Kasumi-1 (cell line): ENCODE measurements at places on chromosomes 7 and 10.

DNA sequence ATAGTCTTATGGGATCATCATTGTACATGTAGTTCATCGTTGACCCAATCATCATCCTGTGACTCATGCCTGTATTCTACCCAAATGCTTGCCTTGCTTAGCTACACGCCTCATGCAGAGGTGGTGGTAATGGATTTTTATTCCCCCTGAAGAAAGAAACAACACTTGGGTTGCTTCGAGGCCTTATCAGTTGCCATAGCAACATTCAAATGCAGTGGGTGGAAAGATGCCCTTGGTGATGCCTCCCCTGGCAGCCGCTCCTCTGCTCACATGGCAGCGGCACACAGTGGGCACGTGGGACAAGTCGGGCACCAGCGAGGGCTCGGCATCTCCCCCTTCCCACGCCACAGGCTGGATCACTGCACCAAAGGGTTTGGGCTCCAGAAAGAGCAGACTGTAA, 54.0 kb upstream of the NMT2 start:
- DNase-seq, result no peak

- DNase-seq, result no peak
Observed at GRCh38 chr10:33295851-33296250, 38.6 kb downstream of the NRP1 start.

GRCh38 chr10:82150123-82150900, 275.3 kb downstream of the NRG3 start:
- DNase-seq, result peak; percentile 12

GRCh38 chr10:32132357-32132946, 76.2 kb upstream of the KIF5B start:
- DNase-seq, result no peak

- DNase-seq, result peak; percentile 88
Observed at GRCh38 chr10:79445977-79446757, 743 bp upstream of the ZCCHC24 start.

DNA sequence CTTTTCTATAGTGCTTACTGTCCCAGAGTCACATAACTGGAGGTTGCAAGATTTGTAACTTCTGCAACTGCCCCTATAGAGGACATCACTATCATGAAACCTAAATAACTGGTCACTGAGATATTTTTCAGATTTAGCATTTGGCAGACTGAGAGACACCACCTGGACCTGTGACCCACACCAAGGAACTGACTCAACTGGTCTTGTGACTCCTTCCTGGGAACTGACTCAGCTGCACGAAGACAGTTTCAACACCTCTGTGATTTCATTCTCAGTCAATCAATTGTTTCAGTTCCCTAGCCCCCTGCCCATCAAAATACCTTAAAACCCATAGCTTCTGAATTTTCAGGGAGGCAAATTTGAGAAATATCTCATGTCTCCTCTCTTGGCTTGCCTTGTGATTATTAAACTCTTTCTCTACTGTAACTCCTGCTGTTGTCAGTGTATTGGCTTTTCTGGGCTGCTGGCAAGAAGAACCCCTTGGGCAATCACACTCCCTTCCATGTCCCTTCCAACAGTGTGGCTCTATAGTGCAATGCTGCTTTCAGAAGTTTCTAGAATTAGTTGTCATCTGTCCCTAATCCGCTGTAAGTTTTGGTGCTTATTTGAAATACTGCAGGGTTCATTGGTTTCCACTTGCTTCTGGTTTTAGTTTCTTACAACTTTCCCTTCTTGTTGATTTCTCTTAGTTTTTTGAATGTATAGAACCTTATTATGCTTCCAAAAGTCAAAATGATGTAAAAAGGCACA, 127.8 kb upstream of the ADCY1 start:
- no peak for DNase-seq

DNA sequence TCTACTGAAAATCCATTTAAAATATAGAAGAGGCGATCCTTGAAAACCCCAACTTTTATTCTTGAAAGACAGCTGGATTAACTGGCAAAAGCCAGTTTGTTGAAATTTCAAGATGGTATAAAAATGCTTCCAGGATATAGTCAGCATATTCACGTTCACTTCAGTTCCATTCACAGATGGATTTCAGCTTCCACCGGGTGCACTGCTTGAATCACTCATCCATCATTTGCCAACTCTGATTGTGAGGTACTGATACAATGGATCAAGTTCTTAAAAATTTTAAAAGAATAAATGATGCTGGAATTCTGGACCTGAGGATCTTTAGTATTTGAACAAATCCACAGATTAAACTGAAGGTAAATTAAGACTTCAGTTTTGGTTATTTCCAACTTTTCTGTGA, 2.4 kb downstream of the PURB start:
- DNase-seq, result no peak

DNA sequence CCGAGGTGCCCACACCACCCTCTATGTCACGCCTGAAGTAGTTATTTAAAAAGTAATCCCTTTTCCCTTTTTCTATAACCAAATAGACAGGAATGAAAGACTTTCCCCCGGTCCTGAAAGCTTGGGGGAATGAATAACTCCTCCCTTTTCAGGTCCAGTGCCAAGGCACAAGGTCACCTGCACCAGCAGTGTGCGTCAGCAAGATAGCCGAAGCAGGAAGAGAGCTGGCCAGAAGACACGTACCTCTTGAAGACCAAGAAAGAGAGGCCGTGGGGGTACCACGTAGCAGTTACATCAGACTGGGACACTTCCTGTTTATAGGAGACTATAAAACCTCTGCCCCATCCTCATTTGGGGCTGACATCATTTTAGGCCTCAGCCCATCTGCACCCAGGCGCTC, 10.7 kb upstream of the AKR1B1 start:
- no peak for DNase-seq

DNA sequence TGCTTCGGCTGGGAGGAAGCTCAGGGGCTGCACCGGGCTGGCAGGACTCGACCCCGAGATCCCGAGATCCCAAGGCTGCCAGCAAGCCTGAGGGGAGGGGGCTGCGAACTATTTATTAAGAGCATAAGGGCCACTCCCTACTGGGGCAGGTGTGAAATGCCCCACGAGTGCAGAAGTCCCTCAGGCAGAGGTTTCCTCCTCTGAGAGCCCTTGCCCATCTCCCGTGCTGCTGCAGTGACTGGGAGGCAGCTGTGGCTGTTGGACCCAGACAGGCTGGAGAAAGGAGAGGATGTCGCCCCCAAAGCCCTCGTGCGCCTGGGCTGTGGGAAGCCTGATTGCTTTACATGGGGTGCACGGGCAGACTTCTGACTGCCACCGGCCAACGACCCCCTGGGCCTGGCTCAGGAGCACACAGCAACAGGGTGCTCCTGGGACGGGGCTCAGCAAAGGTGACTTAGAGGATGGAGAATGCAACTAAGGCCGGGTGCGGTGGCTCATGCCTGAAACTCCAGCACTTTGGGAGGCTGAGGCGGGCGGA, 39.8 kb downstream of the RGS10 start:
- DNase-seq, result no peak

DNA sequence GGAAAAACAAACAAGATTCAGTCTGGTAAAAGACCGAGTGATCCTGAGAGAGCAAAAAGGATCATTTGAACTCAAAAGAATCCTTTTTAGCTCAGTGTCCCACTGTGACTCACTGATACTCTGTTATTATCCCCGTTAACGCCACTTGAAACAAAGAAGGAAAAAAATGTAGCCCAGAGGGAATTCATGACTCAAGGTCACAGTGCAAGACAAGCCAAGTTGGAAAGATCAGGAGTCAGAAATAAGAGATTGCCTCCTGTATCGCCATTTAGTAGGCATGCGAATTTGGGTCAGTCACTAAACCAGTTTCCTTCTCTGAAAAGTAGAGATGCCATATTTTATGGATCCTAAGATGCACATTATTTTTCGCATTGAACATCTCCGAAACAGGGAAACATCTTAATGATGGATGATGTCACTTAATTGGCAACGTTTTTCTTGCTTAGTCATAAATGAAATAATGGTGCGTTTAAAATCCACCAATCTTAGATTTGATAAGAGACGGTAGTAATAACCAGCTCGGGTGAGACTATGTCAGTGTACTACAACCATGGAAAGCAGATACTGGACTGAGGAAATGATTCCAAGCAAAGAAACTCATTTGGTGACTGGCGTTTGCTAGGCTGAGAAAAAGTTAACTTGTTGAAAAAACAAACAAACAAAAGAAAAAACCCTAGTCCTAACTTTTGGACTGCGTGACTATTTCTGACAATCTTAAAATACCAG, 502.0 kb upstream of the CELF2 start:
- no peak for DNase-seq

DNA sequence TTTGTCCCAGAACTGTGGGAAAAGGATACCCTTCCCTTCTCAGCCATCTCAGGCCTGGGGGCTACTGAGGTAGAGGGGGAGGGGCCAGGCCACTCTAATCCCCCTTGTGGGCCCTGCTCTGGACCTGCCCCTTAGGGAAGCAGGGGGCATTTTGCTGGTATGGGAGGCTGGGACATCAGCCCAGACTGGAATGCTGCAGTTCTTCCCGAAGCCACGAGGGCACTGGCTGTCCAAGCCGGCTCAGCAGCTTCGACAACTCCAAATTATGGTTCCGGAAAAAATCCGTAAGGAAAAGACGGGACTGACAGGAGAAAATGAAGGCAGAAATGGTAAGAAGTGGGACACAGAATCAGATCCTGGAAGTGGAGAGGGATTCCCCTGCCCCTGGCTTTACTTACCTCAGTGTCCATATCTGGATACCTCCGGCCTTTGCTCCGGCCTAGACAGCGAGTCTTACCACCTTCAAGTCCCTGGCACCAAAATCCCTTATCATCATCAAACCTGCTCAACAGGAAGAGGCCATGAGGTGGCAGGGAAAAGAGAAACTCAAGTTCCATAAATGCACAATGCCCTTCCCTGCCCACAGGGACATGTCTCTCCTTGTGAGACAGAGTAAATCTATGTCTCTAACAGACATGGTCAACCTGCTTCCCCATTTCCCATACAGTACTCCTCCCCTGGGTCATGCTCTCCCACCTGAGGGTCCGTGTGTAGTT, 9.0 kb downstream of the NDST2 start:
- no peak for DNase-seq

DNA sequence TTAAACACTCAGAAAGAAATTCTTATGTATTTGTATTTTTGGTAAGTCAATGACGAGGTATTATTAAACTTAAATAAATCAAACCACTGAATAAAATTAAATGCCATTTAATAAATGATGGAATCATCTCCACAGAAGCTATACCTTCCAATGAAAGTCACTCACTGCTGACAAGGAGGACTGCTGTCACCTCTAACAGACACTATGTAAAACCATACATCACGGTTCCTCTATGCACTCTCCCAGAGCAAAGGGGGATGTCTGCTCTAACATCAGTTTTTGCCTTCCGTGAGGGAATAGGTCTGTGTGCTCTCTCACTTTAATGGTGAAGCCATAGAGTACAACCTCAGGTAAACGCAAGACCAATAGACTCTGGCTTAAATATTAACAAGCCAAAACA, 99.7 kb upstream of the DDC start:
- no peak for DNase-seq

GRCh38 chr7:140160308-140160707, 16.5 kb downstream of the KDM7A start:
- DNase-seq, result no peak

DNA sequence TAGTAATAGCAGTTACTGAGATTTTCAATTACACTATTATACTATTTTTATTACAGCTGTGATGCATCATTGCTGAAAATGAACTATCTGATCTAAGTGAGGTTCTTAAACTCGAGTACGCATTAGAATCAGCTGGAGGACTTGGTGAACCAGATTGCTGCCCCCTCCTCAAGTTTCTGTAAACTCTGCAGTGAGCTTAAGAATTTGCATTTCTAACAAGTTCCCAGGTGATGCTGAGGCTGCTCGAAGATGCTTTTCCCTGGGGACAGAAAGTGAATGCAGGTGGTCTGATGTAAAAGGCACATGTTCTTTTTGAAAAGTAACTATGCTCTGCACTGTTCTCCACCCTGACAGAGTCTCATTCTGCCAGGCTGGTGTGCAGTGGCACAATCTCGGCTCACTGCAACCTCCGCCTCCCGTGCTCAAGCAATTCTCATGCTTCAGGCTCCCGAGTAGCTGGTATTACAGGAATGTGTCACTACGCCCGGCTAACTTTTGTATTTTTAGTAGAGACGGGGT, 12.5 kb downstream of the RNF133 start:
- DNase-seq, result no peak

GRCh38 chr10:78255796-78256638, 222.4 kb downstream of the RPS24 start:
- DNase-seq, result no peak

DNA sequence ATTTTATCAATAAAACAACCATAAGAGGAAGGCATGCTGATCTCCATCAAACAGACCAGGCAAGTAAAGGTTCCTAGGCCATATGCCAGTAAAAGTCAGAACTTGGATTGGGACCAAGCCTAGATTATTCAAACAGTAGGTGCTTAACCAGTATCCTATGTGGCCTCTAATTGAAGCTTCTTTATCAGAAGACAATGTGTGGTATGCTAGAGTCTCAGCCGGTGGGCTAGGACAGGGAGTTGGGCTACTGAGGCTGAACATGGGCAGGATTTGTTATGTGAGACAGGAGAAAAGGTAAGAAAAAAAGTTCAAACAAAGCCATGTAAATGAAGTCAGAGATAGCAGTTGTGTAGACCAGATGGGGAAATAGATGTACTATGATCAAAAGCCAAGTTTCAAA, 413.7 kb upstream of the GHITM start:
- DNase-seq, result no peak

GRCh38 chr10:80471001-80471400, 16.9 kb downstream of the TSPAN14 start:
- no peak for DNase-seq

DNA sequence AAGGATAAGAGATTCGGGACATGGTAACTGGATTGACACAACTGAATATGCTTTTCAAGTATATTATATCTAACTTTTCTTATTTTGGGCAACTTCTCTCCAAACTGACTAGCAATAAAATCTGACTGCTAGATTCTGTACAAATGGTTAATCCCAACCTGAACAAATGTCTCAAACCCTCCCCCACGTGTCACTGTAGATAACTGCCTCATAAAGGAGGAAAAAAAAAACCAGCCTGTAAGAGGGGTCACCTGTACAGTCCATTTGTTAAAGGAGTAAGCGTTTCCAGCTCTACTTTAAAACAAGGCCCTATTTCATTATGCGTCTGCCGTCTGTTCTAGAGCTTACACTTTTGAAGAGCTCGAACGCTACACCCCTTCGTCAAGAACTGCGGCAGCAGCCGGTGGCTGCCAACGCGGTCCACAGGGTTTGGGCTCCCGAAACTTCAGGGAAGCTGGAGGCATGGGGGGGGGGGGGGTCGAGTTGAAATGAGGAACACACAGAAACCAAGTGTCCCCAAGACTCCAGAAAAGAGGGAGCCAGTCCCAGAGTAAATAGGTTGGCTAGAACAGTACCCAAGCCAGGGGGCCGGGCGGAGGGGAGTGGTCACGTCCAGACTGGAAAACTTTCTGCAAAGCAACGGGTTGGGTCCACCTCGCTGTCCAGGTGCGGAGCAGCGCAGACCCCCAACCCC, 492 bp downstream of the COG5 start:
- peak; percentile 49 for DNase-seq

GRCh38 chr10:59337201-59337652, 25.1 kb downstream of the FAM13C start:
- DNase-seq, result no peak

- DNase-seq, result peak; percentile 15
Observed at GRCh38 chr7:10412422-10413019, 561.2 kb upstream of the PHF14 start.

GRCh38 chr7:25680636-25681035, 452.4 kb upstream of the NPVF start:
- no peak for DNase-seq
